ENCODE measurements at places on chromosomes 2 and 18.

- no peak for DNase-seq
Measured at GRCh38 chr2:150465703-150466569, 21.5 kb downstream of the RND3 start.

- DNase-seq: no peak
Measured at GRCh38 chr2:146128216-146128615, 1608.3 kb upstream of the ZEB2 start.

DNA sequence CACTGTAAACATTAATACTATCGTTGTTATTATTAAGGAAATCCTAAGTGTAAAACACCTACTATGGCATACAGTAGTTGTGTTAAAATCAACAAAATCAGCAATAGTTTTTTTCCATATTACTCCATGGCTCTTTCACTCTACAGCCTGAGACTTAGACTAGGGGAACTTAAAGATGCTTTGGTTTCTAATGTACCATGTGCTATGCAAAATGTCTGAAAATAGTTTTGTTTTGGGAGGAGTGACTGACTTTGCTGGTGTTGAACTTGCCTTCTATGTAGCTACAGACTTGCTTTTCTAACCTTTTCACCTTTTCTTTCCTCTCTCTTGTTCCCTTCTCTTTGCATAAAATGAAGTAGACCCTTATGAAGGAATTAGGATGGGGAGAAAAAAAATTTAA is 159.0 kb upstream of the CCDC195 start:
- no peak for DNase-seq

DNA sequence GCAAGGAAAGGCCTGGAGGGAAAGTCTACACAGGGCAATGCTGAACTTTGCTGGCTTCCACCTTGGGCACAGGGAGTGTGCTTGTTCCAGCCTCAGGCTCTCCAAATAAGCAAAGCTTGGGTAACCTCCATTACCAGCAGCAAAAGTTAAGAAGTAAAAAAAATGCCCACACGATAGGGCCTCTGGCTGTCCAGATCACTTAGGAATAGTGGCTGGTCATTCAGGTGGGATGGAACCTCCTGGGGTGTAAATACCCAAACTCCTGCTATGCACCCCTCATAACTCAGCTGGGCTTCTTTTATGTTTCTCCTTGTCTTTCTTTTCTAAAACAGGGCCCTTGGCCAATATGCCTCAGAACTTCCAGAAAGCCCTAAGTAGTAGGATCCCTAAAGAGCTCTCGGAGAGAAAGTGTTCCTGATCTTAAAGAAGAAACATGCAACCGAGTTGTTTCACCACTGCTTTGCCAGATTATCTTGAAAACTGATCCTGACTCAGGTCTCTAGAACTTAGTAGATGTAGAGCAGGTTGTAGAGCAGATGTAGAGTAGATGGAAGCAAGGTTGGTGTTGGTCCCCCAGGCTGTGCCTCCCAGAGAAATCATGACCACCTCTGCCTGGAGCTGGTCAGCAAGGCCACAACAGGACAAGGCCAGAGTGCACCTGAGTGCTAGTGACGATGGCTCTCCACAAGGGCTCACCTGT is 2.0 kb upstream of the OSR1 start:
- DNase-seq: no peak

DNA sequence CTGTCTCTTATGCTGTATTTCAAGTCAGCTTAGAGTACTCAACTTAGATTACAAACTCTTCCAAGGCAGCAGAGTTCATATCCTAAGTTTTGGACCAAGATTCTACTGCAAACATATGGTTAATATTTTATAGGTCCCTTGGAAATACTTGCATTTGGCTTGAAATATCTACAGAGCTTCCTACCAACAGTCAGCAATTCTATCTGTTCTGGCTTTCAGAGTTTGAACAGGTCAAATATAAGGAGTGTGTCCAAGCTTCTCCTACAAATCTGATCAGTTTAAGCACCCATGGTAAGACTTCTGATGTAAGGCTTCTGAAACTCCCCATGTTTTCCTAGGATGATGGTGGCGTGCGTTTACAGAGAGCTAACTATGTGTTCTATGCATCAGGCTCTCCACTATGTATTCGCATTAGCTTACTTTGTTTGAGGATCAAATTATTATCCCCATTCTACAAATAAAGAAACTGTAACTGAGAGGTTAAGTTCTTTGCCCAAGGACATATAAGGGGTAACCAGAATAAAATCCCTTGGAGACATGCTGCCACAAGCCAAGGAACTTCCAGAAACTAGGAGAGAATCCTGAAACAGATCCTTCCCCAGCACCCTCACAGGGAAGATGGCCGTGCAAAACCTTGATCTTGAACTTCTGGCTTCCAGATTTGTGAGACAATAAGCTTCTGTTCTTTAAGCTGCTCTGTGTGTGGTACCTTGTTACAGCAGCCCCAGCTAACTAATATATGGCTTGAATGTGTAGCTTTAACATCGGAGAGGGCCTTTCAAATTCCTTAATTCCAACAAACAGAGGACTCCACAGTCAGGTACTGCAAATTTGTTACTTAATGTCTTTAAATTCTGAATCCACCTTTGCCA is 55.1 kb downstream of the ATP8B1 start:
- DNase-seq: no peak

DNA sequence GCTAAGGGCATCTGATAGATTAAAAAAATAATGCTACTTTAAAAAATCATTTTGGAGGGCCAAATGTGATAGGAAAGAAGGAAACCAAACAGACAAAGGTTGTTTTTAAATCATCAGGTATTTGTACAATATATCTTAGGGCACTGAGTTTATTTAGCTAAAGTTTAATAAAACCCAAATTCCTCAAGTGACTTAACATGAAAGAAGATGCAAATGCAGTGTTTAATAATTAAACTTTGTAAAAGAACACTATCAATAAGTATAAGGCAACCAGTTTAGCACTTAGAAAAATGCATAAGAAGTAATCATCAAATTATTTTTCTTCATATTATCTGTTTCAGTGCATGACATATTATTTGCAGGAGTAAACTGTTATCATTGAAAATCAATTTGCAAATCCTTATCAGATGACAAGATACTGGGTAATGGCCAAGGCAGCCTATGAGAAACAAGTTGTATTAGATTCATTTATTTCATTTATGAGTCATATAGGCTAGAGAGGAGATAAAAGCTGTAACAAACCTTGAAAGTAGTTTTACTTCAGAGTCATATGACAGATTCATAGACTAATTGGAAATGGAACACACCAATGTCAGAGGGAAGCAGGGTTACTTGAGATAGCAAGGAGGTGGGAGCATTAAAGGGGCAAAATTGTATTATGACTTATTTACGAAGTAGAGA is 165.5 kb downstream of the GCA start:
- no peak for DNase-seq

- DNase-seq: no peak
Measured at GRCh38 chr2:199382091-199382490, 75.6 kb downstream of the SATB2 start.

- no peak for DNase-seq
Measured at GRCh38 chr18:65749841-65750240, 971 bp upstream of the CDH7 start.

DNA sequence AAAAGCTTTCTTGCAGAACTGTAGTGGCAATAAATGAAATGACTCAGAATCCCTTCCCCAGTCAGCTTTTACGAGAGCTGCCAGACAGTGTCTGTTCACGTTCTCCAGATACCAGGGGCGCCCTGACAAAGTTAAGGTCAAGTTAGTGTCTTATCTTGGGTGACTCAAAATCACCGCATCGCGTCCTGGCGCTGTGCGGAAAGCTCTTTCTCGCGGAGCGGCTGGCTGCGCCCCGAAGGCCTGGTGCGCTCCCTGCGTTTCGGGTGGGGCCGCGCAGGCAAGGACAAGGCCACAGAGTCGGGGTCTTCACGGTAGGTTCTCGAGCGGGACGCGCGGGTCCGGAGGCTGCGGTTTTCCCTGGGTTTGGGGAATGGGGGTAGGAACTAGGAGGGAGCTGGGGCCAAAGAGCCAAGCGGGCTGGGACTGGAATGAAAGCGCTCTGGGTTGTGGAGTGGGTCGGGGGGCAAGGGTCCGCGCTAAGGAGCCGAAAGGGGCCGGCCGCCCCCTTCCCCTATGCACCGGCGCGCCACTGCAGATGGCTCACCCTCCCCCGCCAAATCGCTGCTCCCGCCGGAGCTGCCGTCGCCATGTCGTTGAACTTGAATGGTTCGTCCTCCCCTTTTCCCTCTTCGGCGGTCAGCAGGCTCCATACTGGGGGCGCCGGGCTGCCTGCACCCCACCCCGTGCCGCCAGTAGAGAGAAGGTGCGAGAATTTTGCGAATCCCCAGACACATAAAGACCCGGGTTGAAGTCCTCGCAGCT is 2.6 kb upstream of the HOXD11 start:
- peak; percentile 74 for DNase-seq

GRCh38 chr2:109322641-109323040 is 193.6 kb downstream of the SH3RF3 start:
- no peak for DNase-seq

DNA sequence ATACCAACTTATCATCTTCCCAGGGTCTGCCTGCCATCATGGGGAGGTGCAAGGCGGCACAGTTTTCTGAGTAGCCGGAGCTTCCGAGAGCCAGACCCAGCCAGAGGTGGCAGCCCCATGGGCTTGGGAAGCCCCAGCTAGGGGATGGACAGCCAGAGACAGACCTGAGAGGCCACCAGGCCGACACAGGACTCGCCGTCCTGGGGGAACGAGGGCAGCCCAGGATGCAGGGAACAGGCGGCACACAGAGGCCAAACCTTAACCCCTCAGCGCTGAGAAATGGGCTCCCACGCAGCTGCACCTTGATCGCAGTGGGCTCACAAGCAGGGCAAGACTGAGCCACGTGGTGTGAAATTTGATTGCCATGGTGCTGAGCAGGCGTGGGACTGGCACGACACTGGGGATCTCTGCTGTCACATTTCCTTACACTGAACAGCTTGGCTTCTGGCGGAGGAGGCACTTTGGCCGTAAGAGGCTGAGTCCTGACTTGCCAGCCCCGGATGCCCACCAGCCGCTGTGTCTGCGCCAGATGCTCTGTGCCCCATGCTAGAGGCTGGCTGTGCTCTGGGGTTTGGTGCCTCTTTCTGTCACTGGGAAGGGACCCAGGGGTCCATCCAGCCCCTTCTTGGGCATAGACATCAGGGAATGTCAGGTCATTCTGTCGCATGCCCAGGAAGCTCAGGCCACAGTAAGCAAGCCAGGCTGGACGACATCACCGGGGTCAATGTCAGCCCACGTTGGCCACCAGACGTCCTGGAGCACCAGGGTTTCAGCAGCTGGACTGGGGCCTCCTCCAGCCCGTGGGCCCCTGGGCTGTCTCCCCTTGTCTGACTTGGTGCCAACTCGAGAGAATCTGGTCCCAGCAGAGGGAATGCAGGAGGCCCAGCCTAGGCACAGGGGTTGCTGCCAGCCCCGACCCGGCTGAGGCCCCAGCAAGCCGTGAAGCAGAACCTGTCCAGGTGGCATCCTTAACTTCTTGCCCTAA is 312.1 kb upstream of the MYT1L start:
- DNase-seq: no peak

DNA sequence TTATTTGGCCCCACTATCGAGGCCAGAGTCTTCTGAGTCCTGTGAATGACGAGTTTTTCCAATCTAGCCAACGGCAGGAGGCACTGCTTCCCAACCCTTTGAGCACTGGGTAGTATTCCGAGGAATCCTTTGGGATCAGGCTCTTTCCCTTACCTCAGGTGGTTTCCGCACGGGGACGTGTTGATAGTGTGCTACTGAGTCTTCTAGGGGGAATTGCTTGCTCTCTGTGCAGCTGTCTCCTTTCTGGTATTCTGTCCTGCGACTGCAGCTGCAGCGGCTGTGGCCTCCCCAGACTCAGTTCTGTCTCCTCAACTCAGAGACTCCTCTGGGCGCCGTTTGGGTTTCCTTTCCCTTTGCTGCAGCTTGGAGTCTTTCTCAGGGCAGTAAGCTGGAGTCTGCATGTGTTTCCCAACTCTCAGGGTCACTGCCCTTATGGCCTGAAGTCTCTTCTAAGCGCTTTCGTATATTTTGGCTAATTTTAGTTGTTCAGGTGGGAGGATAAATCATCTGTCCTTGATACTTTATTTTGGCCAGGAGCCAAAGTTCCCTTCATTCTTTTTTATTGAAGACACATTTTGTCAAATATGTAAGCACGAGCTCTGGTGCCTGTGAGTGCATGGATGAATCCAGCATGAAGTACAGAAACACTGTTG is 118.4 kb downstream of the MAP4K4 start:
- DNase-seq: no peak

GRCh38 chr18:850960-851359 is 38.9 kb upstream of the YES1 start:
- DNase-seq: no peak

DNA sequence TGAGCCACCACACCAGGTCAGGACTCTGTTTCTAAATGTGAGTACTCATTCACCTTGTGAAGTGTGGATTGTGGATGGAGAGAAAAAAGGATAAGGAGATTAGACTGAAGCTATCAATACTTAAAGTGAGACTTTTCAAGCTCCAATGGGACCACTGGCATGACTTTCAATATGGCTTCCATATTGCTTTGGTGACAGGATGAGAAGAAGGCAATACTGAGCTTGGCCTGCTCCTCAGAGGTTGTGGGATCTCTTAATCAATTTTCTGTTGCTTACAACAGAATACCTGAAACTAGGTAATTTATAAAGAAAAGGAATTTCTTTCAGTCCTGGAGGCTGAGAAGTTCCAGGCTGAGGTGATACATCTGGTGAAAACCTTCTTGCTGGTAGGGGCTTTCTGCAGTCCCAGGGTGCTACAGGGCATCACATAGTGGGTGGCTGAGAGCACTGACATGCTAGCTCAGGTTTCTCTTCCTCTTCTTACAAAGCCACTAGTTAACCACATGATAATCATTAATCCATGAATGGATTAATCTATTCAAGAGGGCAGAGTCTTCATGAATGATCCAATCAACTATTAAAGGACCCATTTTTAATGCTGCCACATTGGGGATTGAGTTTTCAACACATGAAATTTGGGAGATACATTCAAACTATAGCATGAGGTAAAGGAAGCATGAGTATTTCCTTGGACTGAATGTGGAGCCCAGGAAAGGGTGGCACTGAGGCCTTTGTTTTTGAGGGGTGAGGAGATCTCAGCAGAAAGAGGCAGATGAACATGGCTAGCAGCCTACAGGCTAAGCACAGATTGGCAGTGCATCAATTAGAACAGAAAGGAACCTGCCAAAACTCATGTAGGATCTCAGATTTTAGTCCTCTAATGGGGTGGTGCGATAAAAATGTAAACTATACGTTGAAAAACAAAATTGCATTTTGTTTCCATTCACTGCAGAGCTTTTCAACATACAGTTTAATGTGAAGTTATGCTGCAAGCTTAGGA is 274.5 kb downstream of the PIK3C3 start:
- no peak for DNase-seq

GRCh38 chr2:60356346-60356745 is 197.1 kb downstream of the BCL11A start:
- no peak for DNase-seq

- DNase-seq: no peak
Measured at GRCh38 chr18:56381196-56381595, 257.2 kb downstream of the TXNL1 start.
